ENCODE measurements at places on chromosomes 13 and 19.

- no peak for DNase-seq
Observed at GRCh38 chr19:12864721-12865715, 16.2 kb downstream of the DNASE2 start.

GRCh38 chr19:33085570-33086128, 4.7 kb downstream of the GPATCH1 start:
- no peak for DNase-seq

DNA sequence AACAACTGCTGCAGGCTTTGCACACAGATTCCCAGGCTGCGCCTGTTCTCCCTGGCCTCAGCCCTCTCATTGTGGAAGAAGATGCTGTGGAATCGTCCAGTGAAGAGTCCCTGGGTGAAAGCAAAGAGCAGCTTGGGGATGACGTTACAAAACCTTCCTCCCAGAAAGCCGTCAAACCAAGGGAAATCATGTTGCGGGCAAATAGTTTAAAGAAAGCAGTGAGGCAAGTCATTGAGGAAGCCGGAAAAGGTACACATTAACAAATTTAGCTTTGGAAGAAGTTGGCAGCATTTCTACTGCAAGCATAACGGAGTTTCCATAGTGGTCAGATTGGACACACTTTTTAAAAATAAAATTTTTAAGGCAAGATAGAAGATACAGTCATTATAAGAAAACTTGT, 82.9 kb upstream of the AKAP11 start:
- DNase-seq: no peak

DNA sequence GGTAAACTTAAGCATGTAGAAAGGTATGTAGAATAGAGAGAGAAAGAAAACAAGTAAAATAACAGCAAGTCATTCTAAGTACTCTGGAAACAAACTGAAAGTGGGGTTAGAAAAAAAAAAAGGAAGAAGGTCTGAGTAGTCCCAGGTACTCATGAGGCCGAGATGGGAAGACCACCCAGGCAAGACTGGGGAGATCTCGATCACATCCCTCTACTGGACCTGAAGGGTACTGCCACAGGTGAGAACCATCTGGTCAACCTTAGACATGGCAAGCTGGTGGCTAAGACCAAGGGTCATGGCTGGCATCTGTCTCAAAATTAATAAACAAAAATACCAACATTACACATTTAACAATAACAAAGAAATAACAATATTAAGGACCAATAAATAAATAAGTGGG, 36.3 kb upstream of the ZNF724 start:
- no peak for DNase-seq

DNA sequence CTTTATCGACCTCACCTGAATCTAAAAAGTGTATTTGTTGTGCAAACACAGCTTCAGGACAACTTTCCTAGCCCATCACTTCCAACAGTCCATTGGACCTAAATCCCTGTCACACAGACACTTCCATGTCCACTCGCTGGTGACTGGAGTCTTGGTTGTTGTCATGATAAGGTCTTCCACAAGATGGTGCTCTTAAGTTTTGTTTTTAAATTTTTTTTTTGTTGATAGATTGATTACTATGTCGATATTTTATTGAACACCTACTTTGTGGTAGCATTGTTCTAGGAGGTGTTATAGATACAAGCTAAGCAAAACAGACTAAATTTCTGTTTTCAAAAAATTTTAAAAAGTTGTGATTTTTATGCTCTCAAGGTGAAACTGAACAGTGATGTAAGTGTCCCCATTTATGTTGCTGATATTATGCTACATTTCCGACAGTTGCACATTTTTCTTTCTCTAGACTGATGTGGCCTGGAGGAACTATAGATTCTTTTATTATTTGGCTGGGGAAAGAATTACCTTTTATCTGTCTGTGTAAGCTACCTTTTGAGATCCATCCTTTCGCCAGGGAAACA, 8.1 kb upstream of the ERICH6B start:
- DNase-seq: no peak
